ENCODE measurements at places on chromosomes 11 and 22.

DNA sequence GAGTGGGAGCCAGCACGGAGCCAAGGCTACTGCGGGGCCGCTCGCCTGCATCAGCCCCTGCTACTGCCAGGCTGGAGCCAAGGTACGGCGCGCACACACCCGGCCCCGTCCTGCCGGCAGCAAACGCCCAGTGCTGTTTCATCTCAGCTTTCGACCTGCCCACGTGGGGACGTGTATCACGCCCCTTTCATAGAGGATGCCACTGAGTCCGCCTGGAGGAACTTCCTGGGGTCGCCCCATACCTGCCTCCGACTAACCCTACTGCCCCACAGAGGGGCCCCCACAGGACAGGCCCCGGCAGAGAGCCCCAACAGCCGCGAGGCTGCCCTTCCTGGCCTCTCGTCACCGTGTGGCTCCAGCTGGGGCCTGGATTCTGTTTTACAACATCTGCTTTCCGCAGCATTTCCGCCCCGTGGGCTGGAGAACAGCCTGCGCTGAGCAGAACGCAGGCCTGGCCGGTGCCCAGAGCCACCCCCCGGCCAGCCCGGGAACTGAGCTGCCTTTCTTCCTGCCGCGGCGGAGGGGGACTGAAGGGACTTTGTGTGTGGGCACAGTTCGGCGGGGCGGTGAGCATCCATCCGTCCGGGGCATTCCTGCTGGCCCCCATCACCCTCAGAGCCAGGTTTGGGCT lies 22.9 kb upstream of the ARHGAP8 start:
- DNase-seq: peak; percentile 79

GRCh38 chr11:92111287-92111686 lies 113.3 kb upstream of the FAT3 start:
- DNase-seq: no peak

GRCh38 chr11:16791191-16791961 lies 52.9 kb downstream of the C11orf58 start:
- DNase-seq: no peak

GRCh38 chr11:37914859-37915258 lies 1316.8 kb upstream of the RAG2 start:
- no peak for DNase-seq

DNA sequence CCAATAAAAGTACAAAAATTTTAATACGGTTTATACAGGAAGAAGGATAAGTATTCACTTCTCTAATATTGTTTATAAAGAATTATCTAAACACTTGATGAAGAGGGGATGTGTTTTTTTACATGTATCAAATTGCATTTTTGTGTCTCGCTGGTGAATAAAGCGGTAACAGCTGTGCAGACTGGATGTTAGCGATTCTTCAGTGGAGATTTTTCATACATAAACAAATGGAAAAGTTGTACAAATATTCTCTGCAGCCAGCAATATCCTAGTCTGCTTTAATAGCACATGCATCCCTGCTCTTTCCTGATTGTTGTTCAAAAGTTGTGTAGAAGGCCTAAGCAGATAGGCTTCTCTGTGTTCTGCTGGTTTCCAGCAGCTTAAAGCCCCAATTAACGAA lies 369.3 kb downstream of the SOX6 start:
- DNase-seq: no peak

- no peak for DNase-seq
These were observed 4.7 kb upstream of the ASCC2 start for GRCh38 chr22:29842740-29843139.
